ENCODE measurements at places on chromosomes 1 and 21.

- DNase-seq = no peak
Observed at GRCh38 chr21:15801352-15801863, 71.6 kb downstream of the USP25 start.

- DNase-seq = no peak
Observed at GRCh38 chr1:230069796-230070195, 2.8 kb downstream of the GALNT2 start.

GRCh38 chr1:186113461-186113860 lies 261.6 kb downstream of the TPR start:
- no peak for DNase-seq

DNA sequence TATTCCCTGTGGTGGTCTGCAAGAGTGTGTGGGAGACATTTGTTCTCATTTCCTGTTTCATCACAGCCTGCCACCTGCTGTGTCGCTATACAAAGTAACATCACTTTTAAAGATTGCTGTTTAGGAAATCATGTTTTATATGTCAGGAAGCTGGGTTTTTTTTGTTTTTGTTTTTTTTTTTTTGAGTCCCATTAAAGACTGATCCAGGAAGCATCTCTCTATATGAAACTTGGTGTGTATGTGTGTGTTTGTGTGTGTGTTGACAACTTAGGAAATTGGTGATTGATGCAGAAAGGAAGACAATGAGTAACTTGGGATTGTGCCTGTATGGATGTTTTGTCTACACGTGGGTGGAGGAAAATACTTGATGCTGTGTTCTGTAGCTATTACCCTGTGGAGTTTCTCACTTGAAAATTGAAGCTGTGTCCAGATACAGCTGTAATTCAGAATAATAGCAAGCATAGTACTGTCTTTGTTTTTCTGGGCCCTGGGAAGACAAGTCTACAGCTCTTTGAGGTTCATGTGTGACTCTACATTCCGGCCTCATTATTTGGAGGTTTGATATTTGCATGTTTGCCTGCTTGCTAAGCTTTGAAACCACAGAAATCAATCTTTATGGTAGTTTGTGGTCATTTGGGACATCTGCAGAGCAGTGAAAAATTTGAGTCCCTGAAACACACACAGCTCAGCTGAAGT lies 47.9 kb downstream of the LAMC1 start:
- no peak for DNase-seq

GRCh38 chr1:20058531-20058930 lies 11.5 kb upstream of the PLA2G5 start:
- DNase-seq = no peak

DNA sequence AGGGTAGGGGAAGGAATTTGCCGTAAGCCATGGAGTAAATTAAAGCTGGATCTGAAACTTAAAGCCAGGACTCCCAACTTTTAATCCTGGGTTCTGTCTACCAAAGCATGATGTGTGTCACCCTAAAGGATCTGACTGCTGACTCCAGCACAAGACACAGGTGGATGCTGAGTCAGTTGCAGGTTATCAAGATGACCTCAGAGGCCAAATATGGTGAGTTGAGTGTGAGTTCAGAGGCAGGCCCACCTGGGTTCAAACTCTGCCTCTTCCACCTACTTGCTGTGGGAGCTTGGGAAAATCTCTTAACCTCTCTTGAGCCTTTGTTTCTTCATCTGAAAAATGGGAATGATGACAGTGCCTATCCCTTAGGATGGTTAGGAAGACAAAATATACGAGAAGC lies 16.7 kb upstream of the LDLRAP1 start:
- no peak for DNase-seq

DNA sequence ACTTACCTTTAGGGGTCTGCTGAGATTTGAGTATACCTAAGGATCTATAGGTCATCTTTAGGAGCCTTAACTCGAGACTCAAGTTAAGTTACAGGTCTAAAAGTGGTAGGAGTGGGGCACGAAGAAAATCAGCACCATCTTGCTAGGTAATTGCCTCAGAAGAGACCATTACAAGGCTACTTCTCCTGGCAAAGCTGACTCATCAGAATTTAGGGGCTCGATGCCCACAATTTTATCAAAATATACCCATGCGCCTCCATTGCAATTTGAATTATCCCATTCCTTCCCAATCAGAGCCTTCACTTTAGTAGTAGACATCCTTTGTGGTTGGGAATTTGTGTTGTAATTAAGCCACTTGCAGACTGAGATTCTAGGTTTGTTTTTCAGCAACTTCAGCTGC lies 1994.3 kb downstream of the MRPL39 start:
- no peak for DNase-seq

- no peak for DNase-seq
Observed at GRCh38 chr21:41576013-41576615, 68.2 kb upstream of the TMPRSS2 start.

DNA sequence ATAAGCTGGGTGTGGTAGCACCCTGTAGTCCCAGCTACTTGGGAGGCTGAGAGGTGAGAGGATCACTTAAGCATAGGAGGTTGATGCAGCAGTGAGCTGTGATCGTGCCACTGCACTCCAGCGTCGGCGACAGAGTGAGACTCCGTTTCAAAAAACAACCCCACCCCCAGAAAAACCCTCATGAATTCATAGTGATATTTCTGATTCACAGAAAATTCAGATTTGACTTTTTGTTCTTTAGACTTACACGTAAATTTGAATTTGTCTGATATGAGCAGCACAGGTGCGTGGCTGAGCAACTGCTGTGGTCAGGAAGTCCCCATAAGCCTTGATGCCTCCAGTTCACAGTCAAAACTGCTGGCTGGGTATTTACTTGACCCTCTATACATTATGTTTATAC lies 10.0 kb upstream of the MORC3 start:
- DNase-seq = no peak

DNA sequence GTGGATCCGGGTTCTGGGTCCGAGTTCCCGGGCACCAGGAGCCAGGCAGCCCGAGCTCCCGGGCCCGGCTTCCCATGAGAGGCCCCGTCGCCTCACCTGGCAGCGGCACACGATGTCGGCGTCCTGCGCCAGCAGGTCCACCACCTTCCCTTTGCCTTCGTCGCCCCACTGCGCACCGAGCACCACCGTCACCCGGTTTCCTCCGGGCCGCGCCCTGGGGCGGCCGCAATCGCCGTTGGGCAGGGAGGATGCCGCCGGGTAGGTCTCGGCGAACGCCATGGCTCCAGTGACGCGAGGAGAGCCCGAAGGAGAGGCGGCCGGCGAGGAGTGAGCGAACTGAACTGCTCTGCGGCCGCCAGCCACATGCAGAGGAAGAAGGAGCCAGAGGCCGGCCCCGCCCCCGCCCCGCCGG lies at the start of gene ADSS2:
ADSS2 (minus strand) TSS at position 371 of the 412 bp plus-strand sequence; CDS start at position 279, 92 bp downstream.
- no peak for DNase-seq

GRCh38 chr1:196380316-196380715 lies 227.9 kb downstream of the KCNT2 start:
- no peak for DNase-seq

Data from neural crest cell (in vitro differentiated cells).